ENCODE measurements at places on chromosomes 13 and 19.

- DNase-seq, result no peak
Measured at GRCh38 chr13:43473437-43473836, 313.3 kb downstream of the ENOX1 start.

DNA sequence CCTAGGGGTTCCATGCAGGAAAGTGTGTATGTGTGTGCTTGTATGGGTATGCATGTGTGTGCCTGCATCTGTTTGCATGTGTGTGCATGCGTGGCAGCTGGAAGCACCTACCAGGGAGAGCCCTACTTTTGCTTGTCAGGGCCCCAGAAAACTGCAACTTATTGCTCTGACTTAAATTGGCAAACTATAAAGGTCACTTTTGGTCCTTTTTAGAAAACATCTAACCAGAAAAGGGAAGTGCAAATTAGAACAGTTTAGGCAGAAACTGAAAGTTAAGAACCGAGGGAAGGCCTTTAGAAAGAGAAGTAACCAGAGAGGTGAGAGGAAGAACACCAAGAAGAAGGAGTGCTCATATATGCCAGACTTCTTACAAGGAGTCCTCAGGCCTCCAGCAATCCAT, 32.5 kb downstream of the DLEU7 start:
- DNase-seq, result no peak

GRCh38 chr13:54185785-54186184, 1157.2 kb downstream of the OLFM4 start:
- DNase-seq, result no peak

- no peak for DNase-seq
Measured at GRCh38 chr13:71613066-71613745, 253.8 kb downstream of the DACH1 start.

DNA sequence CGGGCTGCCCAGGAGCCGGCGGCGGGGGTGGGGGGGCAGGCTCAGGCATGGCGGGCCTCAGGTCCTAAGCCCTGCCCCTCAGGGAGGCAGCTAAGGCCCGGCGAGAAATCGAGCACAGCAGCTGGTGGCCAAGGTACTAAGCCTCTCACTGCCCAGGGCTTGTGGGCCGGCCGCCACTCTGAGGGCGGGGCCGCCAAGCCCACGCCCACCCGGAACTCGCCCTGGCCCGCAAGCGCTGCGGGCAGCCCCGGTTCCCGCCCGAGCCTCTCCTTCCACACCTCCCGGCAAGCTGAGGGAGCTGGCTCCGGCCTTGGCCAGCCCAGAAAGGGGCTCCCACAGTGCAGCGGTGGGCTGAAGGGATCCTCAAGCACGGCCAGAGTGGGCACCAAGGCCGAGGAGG, 33.1 kb downstream of the PCDH8 start:
- no peak for DNase-seq

- DNase-seq, result no peak
Measured at GRCh38 chr19:47341734-47342133, 7.4 kb upstream of the DHX34 start.

GRCh38 chr19:17026706-17027534, at the start of gene CPAMD8:
Gene CPAMD8 (minus strand): TSS chr19:17026810. CDS start chr19:17026642, 168 bp downstream.
- DNase-seq, result no peak
